ENCODE measurements at places on chromosomes 16 and 17.

DNA sequence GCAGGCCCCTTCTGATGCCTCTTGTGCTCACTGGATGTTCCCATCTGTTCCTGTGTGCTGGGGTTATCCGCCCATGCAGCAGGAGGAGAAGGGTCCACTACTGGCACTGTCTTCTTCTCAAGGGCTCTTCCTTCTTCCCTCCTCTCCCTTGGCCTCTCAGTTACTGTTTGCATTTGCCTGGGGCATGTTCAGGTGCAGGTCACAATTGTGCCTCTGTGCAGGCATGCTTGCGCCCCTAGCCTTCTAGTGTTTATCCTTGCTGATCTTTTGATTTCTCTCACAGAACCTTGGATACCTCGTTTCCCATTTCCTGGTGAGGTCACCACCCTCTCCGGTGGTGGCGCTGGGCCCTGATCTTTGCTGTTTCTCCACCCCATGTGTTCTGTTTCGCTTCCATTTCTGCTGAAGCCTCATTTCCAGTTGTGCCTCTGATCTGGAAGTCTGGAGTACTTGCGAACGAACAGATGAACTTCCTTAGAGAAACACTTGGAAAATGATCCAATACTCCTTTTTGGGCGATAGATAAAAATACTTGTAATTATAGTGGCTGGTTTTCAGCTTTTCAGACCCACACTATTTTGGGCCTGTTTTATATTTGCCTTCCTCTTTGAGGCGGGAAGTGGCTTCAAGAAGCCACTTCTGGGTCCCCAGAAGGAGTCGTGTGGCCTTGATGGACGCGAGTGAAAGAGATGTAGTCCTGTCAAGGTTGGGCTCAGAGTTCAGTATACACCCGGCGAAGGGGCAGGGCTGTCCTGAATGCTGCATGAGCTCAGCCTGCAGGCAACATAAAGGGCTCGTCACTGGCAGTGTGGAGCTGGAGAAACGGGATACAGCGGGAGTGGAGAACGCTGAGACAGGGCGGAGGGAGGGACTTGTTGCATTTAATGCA, 312.9 kb downstream of the SNX29 start:
- DNase-seq = no peak

- DNase-seq = peak; percentile 27
These were observed 175.2 kb downstream of the KCNJ2 start for GRCh38 chr17:70344386-70345060.

- DNase-seq = no peak
These were observed 16.3 kb downstream of the ANKFY1 start for GRCh38 chr17:4247361-4247970.

DNA sequence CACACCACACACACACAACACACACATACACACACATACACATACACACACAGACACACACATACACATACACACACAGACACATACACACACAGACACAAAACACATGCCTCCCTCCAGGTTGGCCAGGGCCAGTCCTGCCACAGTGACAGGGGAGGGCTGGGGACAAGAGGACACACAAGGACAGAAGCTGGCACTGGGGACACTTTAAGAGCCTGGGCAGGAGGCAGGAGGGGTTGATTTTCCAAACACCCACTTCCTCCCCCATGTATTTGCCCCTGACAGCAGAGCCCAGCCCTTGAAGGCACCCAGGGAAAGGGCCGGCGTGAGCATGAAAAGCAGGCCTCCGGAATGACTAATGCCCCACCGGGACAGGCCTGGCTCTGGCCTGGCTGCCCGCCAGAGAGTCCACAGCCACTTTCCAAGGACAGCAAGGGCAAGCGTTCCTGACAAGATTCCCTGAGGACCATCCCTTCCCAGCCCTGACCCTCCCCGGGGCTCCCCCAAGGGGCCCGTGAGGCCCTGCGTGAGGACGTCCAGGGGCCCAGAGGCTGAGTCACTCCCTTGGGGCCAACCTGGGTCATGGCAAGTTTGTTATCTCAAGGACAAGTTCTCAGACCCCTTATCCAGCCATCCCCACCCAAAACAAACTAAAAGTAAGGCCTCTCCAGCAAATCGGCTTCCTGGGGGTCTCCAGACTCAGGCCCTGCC, 235.6 kb downstream of the ZNF423 start:
- DNase-seq = peak; percentile 53

DNA sequence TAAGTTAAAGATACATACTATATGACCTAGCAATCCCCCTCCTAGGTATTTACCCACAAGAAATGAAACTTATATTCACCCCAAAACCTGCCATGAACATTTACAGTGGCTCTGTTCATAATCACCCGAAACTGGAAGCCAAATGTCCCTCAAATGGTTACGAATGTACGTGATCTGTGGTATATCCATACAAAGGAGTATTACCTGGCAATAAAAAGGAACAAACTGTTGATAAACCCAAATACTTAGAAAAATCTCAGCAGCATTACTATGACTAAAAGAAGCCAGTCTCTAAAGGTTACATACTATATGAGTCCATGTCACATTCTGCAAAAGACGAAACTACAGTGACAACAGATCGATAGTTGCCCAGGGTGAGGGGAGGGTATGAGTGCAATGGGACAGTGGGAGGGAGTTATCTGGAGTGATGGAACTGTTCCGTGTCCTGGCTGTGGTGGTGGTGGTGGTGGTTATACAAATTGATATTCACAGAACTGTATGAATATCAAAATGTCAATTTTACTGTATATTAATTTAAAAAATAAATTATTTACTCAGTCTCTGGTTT, 9.4 kb downstream of the ZNF652 start:
- DNase-seq = no peak

Data from IMR-90 (cell line).